ENCODE measurements at places on chromosomes 12 and 14.

DNA sequence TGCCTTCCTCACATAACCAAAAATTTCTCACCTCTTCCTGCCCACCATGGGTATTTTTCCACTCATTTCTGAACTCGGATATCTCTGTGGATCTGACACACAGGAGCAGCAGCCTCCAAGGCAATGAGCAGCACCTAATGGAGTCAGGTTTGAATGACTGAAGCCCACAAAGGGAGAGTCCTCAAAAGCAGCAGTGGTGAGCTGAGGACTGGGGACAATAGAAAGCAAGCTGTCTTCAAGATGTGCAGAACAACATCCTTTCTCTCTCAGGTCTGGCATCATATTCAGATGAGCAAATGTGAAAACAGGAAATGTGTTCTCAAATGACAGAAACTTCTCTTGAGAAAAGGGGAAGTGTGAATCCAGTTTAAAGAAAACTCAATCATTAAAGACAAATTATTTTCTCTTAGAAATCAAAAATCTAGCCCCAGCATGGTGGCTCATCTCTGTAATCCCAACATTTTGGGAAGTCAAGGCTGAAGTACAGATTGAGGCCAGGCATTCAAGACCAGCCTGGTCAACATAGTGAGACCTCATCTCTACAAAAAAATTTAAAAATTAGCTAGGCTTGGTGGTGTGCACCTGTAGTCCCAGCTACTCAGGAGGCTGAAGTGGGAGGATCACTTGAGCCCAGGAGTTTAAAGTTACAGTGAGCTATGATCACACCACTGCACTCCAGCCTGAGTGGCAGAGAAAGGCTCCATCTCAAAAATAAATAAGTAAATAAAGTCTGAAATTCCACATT is 54.2 kb downstream of the C12orf42 start:
- peak; percentile 61 for DNase-seq

DNA sequence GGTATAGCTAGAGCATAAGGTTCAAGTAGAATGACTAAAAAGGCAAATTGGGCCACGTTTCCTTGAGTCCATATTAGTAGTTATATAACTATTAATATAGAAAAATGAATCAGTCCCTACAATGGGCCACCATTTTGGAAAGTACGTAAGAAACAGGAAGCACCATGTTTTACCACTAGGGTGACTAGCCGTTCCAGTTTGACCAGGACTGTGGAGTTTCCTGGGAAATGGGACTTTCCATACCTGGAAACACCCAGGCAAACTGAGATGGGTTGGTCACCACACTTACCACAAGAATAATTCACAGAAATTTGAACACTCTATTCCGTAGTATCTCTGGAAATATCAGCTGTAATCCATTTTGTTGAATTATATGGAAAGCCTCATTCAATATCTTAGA is 2.1 kb upstream of the MAGOHB start:
- peak; percentile 28 for DNase-seq

GRCh38 chr12:121483949-121484348 is 84.0 kb downstream of the RNF34 start:
- DNase-seq: no peak

GRCh38 chr12:41512497-41512896 is 324.4 kb downstream of the PDZRN4 start:
- no peak for DNase-seq

All from CD4-positive, alpha-beta T cell treated with Interleukin-4 for 1 hour (primary cell).